Tongue (tissue), 3 donors: ENCODE measurements at places on chromosomes 13 and 19.

DNA sequence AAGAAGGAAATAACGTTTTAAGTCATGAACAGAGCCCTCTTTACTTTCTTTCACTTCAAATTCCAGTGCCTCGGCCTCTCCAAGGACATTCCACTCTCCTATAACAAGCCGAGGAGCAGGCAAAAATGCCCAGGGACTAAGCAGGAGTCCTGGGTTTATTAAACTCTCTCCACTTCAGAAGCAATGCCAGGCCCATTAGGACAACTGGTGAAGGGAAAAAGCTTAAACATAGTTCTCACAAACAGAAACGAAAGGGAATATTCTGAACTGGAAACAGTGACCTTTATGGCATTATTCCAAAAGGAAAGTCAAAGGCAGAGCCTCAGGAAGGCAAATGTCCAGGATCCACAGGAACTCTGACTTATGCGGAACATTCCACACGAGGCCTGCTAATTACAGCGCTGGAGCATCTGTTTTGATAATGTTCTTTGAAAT is 30.9 kb upstream of the MED4 start:
- DNase-seq, result peak; percentile 69

- no peak for DNase-seq
These were observed 86.6 kb downstream of the ZDHHC20 start for GRCh38 chr13:21372530-21372929.

DNA sequence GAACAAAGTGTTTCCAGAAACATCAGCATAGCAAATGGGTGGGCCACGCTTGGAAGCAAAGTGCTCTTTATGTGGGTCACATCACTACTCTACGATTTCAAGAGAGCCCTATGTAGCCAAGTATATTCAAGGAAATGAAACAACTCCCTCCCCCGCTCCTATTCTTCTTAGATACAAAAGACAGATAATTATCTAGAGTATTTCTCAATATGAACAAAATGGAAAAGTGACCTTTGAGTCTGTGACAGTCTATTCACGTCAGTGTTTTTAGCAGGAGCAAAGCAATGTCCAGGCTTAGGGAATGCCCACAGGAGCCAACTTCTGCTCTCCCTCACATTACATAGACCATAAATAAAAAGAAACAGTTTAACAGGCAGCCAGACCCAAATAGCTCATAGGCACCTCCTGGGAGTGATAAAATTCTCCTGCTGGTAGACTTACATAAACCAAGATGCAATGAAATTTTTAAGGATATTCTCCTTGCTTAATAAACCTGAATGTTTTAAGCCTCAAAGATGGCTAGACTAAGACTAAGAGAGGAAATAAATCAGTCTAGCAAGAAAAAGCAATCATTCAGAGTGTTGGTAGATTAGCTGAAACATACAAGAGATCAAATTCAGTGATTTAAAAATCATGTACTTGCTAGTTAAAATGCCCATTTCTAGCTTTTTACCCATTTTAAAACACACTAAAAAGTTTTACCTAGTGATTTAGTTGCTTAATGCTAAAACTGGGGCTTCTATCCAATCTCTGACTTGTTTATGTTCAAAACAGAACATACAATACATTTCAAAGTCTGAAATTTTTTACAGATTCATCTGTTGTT is 182.8 kb downstream of the RGCC start:
- DNase-seq, result no peak

GRCh38 chr19:49409441-49410029 is 13.7 kb downstream of the PTH2 start:
- no peak for DNase-seq

GRCh38 chr19:49110567-49110966 is 3.6 kb upstream of the LIN7B start:
- DNase-seq, result no peak

- no peak for DNase-seq
These were observed 116.2 kb upstream of the ZNF536 start for GRCh38 chr19:30255791-30256495.

DNA sequence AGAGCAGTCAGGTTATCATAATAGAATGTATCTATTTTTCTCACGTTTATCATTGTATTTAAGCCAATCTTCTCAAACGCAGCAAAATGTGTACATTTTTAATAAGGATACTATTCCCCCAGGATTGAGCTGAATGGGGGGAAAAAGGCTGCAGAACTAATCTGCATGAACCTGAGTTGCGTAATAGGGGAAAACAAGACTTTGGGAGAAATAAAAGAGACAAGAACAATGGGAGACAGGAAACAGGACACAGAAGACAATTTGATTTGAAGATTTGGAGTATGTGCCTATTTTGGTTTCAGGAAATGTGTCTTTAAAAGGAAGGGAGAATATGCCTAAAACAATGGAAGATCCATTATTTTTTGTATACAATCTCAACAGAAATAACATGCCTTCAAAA is 844.5 kb downstream of the DIAPH3 start:
- DNase-seq, result no peak

DNA sequence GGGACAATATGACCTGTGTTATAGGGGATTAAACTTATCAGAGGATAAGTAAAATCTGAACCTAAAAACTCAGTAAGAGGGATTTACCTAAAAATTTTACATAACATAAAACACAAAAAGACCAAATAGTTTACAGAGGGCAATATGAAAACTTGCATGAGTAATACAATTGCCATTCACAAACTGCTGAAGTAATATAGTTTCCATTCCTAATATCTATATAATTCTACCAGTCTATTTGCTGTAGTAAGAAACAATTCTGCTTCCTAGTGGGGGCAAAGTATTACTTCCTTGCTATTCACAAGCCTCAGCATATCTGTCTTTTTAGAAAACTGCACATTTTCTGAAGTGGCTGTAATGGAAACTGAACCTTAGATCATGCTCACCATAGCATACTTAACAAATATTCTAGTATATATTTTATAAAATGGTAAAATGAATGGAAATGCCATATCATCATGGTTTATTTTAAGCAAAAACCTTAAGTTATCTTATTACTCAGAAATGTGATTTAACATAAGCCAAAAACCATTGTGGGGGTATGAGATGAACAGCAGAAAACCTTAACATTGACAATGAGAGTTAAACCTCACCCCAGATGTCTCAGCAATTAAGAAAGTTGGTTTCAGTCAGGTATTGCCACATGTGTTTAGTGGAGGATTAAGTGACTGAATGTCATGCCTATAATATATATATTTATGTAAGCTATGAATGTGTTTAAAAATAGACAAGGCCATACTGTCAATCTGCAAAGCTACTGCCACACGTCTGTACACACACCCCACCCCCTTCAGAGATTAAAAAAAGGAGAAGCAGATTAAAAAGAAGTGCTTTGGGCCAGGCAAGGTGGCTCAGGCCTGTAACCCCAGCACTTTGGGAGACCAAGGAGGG is 136.8 kb downstream of the MIPEP start:
- DNase-seq, result no peak

GRCh38 chr19:14440049-14440448 is 6.9 kb downstream of the PKN1 start:
- peak; percentile 31 for DNase-seq

DNA sequence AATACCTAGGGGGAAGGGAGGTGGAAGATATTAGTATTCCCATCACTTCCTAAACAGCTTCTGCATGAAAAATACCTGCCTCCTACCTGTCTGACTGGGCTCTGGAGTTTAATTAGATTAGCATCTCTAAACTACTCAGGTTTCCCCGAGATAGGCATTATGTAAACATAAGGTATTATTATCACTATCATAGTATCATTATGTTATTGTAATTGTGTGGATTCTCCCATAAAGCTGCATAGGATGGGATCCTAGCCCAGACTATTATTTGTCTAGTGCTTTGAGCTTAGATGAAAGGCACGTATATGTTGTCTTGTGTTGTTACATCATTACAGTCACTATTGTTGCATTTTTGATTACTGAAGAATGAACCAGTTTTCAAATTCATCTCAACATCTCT is 115.2 kb upstream of the SOX21 start:
- DNase-seq, result no peak

- DNase-seq, result no peak
These were observed 14.9 kb upstream of the GPR18 start for GRCh38 chr13:99273128-99273527.

- DNase-seq, result no peak
These were observed 7.6 kb downstream of the TUBB4A start for GRCh38 chr19:6494438-6495036.

- DNase-seq, result no peak
These were observed 153.4 kb upstream of the TSHZ3 start for GRCh38 chr19:31502536-31503170.

DNA sequence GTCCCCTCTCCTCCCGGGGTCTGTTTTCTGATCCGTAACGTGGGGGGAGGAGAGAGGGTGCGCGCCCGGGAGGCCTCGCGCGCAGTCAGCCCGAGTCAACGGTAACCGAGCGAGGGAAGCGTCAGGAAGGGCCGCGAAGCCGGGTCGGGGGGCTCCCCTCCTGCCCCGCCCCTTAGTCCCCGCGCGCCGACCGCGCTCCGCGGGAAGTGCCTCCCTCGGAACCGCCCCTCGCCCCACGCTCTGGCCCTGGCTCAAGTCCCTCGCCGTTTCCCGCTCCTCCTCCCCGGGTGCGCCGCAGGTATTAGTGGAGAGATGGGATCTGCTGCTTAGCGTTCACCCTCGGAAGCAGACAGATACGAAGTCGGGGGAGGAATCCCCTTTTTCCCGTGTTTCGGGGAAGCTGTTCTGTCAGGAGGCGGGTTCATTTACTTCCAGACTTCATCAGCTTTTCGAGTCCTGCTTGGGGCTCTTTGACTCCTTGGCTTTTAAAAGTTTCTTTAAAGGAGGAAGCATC is 770 bp downstream of the HNRNPM start:
- DNase-seq, result peak; percentile 70

GRCh38 chr19:16244091-16244490 is 46.4 kb downstream of the AP1M1 start:
- no peak for DNase-seq

- DNase-seq, result no peak
These were observed 113.1 kb downstream of the ABCC4 start for GRCh38 chr13:95188128-95188527.

DNA sequence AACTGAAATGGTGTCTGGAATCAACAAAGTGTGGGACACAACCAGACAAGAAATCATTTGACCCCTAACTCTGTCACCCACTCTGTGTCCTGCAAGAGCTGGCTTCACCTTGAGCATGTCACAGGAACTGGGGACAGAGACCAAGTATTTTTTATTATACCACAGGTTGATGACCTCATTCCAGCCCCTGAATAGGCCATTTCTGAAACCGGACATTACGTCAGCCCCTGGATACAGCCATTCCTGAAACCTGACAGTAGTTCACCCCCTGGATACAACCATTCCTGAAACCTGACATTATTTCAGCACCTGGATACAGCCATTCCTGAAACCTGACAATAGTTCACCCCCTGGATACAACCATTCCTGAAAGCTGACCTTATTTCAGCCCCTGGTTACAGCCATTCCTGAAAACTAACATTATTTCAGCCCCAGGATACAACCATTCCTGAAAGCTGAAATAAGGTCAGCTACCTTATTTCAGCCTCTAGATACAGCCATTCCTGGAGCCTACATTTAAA is 47.7 kb upstream of the CACNA1A start:
- DNase-seq, result no peak

DNA sequence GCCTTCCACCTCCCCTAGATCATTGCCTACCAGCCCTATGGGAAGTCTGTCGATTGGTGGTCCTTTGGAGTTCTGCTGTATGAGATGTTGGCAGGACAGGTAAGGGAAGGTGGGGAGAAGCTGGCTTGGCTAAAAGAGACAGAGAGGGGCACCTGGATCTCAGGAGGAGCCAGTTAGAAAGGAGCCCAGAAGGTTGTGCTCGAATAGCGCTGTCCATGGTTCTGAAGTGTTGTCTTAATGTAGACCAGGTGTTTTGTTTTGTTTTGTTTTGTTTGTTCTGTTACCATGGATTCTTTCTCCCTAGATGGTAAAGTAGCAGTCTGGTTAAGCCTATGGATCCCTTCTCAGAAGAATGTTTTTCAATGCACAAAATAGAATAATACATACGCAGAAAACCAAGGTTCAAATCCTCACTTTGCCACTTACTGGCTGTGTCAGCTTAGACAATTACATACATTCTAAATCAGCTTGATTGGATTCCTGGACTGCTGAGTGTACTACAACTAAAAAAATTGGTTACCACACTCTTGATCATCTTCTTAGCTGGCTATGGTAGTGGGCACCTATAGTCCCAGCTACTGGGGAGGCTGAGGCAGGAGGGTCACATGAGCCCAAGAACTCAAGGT is 5.9 kb upstream of the CACNG7 start:
- peak; percentile 88 for DNase-seq

DNA sequence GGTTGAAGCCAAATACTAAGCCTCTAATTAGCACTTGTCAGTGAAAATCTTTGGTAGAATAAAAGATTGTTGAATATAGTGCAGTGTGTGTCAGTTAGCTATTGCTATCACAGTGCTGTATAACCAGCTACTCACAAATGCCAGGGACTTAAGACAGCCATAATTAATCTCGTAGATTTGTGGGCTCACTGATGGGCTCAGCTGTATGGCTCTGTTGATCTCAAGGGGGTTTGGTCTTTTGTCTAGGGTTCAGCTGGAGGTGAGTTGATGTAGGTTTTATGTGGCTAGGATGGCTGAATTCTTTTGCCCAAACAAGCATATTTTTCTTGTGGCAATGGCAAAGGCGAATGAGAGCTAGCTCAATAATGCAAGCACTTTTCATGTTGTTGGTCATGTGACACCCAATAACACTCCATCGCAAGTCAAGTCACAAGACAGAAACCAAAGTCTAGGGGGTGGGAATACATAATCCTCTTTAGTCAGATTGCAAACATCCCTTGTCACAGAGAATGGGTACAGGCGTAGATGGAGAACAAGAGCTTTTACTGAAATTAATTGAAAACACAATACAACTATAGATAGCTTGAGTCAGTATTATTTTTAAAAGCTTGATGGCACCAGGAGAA is 121.7 kb upstream of the EDNRB start:
- no peak for DNase-seq

GRCh38 chr19:47600246-47601179 is 8.4 kb upstream of the BICRA start:
- peak; percentile 100 for DNase-seq

DNA sequence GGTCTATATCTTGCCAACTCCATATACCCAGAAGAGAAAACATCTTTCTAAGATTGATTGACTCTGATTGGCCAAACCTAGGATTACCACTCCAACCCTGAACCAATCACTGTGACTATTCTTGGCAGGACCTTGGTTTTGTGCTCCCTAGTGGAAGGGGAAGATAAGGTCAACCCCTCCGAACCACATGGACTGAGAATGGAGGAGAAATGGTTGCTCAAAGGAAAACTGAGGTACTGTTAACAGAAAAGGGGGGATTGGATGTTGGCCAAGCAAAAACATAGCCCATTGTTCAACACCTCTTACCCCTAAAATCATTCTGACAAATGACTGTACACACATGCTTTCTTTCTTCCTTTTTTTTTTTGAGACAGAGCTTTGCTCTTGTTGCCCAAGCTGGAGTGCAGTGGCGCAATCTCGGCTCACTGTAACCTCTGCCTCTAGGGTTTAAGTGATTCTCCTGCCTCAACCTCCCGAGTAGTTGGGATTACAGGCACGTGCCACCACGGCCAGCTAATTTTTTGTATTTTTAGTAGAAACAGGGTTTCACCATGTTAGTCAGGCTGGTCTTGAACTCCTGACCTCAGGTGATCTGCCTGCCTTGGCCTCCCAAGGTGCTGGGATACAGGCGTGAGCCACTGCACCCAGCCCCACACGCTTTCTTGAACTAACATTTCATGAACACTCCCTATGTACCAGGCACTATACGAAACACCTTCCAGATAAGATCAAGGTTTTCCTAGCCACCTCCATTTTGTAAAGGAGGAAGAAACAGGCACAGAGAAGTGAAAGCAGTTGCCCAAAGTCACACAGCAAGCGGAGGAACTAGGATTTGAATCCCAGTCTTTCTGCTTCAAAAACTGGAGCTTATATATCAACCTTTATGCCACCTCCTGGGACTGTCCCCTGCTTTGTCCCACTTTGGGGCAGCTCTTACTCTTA is 6.5 kb downstream of the MEIOSIN start:
- DNase-seq, result no peak

GRCh38 chr13:46595885-46596275 is 42.9 kb downstream of the LRCH1 start:
- DNase-seq, result no peak
